Activated naive CD4-positive, alpha-beta T cell treated with Interleukin-2 at 50 U/mL for 16 hours (primary cell): ENCODE measurements at places on chromosomes 2 and 18.
A peak's percentile ranks its signal among the peaks of the same experiment; 100 is the strongest.

GRCh38 chr18:71832946-71833617 lies 711.1 kb downstream of the CBLN2 start:
- no peak for DNase-seq

- no peak for DNase-seq
Measured at GRCh38 chr2:218233543-218233942, 16.6 kb downstream of the ARPC2 start.

DNA sequence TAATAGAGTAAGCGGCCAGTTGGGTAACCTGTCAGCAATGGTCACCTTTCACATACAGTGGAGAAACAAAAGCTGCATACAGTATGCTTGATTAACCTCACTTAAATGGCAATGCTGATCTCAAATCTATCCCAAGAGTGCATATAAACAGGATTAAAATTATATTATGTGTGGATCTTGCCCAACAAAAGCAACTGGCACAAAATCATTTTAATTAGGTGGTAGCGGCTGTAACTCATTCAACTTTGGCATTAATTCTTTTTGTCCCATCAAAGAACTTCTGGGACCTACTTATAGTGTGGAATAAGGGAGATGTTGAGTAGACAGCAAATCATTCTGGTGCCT lies 167.8 kb upstream of the VRK2 start:
- no peak for DNase-seq

DNA sequence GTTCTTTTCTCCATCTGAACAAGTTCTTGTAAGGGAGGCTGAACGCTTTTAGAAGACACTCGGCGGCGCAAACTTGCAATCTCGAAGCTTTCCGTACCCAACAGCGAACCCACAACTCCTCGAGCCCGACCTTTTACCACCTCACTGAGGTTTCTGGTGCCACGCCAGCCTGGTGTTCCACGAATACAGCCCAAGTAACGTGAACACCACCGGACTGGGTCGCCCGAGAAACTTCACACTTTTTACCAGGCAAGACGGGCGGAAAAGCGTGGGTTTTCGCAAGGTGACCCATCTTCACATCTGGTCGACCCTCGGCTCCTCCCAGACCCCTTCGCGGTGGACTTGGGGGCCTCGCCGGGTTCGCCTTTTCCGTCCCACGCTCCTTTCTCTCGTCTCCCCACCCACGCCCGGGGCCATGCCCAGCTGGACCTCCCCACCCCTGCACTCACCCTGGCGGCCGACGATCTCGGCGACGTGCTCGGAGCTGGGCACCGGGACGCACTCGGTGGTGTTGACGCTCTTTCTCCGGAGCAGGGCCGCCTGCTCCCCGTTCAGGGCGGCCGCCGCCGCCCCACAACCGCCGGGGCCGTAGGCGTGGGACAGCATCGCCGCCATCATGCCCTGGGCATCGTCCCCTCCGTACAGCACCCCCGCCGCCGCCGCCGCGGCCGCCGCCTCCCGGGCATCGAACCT lies 1.2 kb downstream of the MEX3C start:
- DNase-seq, result peak; percentile 60

DNA sequence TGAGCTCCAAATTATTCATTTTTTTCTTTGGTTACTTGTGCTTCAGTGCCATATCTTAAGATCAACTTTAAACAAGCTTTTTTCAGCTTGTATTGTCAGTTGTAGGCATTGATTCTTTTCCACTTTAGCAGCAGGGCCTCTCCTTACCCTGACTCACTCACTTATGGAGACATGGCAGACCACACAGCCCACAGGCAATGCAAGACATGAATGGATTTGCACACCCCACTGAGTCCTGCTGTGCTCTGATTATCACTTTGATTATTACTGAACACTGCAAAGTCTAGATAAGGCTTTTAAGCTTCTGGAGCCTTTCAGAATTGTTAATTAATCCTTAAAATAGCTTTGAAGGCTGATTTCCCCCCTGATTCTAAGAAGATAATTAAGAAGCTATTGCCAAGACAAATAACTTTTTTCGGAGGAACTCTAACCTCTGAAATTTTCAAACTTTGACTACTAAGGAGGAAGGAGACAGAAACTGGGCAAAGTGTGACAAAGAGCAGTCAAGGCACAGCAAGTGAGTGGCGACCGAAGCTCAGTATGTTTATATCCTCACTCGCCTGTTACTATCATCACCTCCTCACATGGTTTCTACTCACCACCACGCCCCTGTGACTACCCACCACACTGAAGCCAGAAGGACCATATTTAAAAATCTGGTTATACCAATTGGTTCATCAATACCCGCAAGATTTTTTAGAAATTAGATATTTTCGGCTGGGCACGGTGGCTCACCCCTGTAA lies 43.3 kb downstream of the CACNB4 start:
- DNase-seq, result no peak

DNA sequence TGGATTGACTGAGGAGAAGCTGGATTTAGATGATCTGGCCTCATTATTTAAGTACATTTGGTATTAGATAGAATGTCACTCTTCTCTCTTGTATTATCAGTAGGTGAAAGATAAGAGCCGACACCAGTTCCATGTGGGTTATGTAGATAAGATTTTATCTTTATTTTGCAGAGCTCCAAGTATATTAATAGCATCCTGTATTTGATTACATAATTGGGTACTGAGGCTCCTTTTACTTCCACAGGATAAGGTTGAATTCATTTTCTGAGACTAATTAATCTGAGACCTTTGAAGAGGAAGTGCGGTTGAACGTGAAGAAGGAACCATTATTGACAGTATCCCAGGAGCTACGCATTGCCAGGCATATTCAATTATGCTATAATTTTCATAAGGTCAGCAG lies 32.8 kb upstream of the CD226 start:
- DNase-seq, result no peak

GRCh38 chr18:73950116-73950700 lies 197.4 kb downstream of the FBXO15 start:
- DNase-seq, result no peak

GRCh38 chr18:72613534-72613930 lies 69.4 kb upstream of the CBLN2 start:
- DNase-seq, result no peak

DNA sequence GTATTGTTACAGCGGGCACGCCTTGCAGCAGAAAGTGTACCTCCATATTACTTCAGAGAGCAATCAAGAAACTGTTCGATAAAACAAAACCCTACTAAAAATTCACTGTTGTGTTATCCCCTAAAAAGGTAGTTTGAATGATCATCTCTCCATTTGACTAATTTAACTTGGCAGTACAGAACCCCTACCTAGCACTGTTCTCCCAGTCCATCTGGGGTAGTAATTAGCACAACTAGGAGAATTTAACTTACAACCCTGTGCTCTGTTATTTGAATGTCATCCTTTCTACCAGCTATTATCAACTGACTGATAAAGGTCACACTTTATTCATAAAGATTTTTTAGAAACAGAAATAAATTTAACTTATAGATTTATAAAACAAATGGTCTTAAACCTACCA lies 121.2 kb downstream of the EPB41L3 start:
- DNase-seq, result no peak

GRCh38 chr2:238895891-238896600 lies 48.2 kb downstream of the TWIST2 start:
- DNase-seq, result no peak

GRCh38 chr2:225495706-225496105 lies 96.2 kb downstream of the NYAP2 start:
- DNase-seq, result no peak
